ENCODE measurements at places on chromosomes 5 and 9. TPM values are rescaled to one million over a fixed set of nuclear protein-coding genes. Genes with fewer than 3 reads are reported as not detected.

The ORM2 gene
- 0.77 TPM for total RNA-seq

The PLPP1 gene
- total RNA-seq, result 35.7 TPM

The PCDHB9 gene
- total RNA-seq, result 1.8 TPM

The ZNF346 gene
- total RNA-seq, result 21.3 TPM

The NR5A1 gene
- 2.5 TPM for total RNA-seq

The SPINK7 gene
- total RNA-seq, result not detected

The LCN15 gene
- total RNA-seq, result 0.05 TPM

The ROR2 gene
- total RNA-seq, result 5.9 TPM

The PTPN3 gene
- 10.4 TPM for total RNA-seq

The CCNH gene
- total RNA-seq, result 44.0 TPM

The INSL6 gene
- total RNA-seq, result not detected

The FGD3 gene
- 0.80 TPM for total RNA-seq

The PCDHGC4 gene
- 0.57 TPM for total RNA-seq

The C5orf52 gene
- total RNA-seq, result not detected

The SLC35A4 gene
- 96.7 TPM for total RNA-seq

The SAXO1 gene
- not detected for total RNA-seq

The PCA3 gene
- not detected for total RNA-seq

The C9orf153 gene
- not detected for total RNA-seq

The ZNF483 gene
- total RNA-seq, result 4.8 TPM

The SPINK5 gene
- not detected for total RNA-seq

The RABEPK gene
- 33.9 TPM for total RNA-seq

The ZNF169 gene
- 3.1 TPM for total RNA-seq

The PCDHA4 gene
- total RNA-seq, result 3.1 TPM

The IL13 gene
- total RNA-seq, result not detected

The UBE2R2 gene
- 67.2 TPM for total RNA-seq

The SLC25A2 gene
- 0.28 TPM for total RNA-seq

The TRPM3 gene
- not detected for total RNA-seq

The FOXD4 gene
- 0.23 TPM for total RNA-seq

The SLCO6A1 gene
- not detected for total RNA-seq

The TICAM2 gene
- 1.6 TPM for total RNA-seq

The CCDC152 gene
- total RNA-seq, result not detected

The GPRIN1 gene
- 18.9 TPM for total RNA-seq

The SPOCK1 gene
- 15.6 TPM for total RNA-seq

The LRRC19 gene
- not detected for total RNA-seq

The SLC46A2 gene
- not detected for total RNA-seq

The LCN12 gene
- 2.5 TPM for total RNA-seq

The TRIP13 gene
- total RNA-seq, result 45.9 TPM

The CDKN2B-AS1 gene
- not detected for total RNA-seq

The QRFP gene
- total RNA-seq, result not detected

The PELO gene
- 12.4 TPM for total RNA-seq

The PRLR gene
- total RNA-seq, result 0.46 TPM

The PCDHAC1 gene
- 0.59 TPM for total RNA-seq

The CDKN2B gene
- total RNA-seq, result 0.05 TPM

The SPATA31A3 gene
- total RNA-seq, result not detected

The PCDHA12 gene
- 10.0 TPM for total RNA-seq

The DMRT3 gene
- not detected for total RNA-seq

The PCDHB3 gene
- 0.92 TPM for total RNA-seq

The LCP2 gene
- total RNA-seq, result 0.36 TPM

The HINT2 gene
- 75.6 TPM for total RNA-seq

The CATSPER3 gene
- total RNA-seq, result 0.69 TPM

The AJM1 gene
- total RNA-seq, result 7.2 TPM

The DRD1 gene
- total RNA-seq, result 1.0 TPM

The TRMT10B gene
- 9.8 TPM for total RNA-seq

The RFX3 gene
- 5.7 TPM for total RNA-seq

The PRDM9 gene
- not detected for total RNA-seq

The BNC2 gene
- 5.7 TPM for total RNA-seq

The CD180 gene
- total RNA-seq, result not detected

All from Panc1 (cell line).